ENCODE measurements at places on chromosomes 16 and 17.

DNA sequence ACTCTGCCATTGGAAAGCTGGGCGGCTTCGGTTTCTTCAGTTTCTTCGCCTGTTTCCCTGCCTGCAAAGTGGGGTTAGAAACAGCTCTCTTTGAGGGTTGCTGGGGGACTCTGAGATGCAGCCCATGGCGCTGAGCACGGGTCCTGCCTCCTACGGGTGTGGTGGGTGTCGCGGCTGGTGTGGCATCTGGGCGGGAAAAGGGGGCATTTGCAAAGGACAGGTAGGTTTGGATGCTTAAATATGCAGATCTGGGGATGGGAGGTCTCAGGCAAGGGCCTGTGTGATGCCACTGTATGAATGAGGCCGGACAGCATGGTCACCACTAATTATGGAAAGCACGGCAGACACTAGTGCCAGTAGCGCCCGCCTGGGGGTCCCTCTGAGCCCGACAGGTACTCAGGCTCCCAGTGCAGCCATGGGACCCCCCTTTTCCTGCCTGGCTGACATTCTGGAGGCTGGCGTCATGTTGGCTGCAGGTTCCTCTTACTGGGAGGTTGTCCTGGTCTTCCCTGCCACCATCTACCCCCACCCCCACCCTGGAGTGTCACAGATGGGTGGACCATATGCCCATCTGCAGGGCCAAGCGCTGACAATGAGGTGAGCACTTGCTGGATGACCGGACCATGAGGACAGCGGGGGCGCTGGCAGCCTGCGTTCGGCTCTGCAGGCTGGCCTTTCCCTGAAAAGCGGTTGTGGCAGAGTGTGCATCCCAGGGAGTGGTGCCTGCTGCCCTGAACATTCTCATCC is 237.7 kb downstream of the SEC14L1 start:
- no peak for DNase-seq

GRCh38 chr17:19372011-19372370 is 6.3 kb upstream of the MAPK7 start:
- DNase-seq = no peak

GRCh38 chr17:65008882-65009281 is 47.7 kb downstream of the GNA13 start:
- DNase-seq = peak; percentile 39

DNA sequence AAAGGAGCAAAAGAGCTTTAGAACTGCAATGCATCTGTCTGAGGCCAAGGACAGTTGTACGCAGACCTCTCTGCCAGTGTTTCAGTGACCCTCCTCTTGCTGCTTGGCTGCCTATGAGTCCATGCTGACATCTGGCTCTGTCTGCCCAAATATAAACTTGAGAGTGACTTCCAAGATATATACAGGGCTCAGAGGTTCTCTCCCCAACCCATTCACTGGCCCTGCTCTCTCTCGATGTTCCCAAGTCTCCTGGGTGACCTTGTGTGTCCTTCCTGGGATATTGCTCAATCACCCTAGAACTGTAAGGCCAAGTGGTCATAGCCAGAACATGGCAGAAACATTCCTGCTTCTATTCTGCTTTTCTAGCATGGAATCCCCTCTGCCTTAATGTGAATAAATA is 716.3 kb downstream of the WWOX start:
- DNase-seq = no peak

DNA sequence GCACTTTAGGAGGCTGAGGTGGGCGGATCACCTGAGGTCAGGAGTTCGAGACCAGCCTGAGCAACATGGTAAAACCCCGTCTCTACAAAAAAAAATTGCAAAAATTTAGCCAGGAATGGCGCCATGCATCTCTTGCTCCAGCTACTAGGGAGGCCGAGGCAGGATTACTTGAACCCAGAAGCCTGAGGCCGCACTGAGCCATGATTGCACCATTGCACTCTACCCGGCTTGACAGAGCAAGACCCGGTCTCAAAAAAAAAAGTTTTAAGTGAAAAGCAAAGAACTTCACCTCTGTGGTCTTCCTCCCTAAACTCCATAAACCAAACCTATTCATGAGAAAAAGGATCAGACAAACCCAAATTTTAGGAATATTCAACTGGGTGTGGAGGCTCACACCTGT is 7.0 kb downstream of the CD2BP2 start:
- no peak for DNase-seq

DNA sequence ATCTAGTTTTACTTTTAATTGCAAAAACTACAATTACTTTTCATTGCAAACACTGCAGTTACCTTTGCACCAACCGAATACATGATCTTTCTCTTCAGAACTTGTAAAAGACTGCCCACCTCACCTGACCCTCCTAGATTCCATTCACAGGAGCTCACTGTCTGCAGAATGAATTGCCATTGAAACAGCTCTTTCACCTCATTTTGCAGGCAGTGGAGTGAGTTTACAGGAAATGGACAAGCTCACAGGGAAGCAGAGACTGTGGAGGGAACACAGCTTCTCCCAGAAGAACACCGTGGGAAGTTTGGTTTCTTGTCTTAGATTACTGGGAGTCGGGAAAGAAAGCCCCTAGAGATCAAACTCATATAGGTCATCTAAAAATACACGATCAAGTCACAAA is 439.7 kb upstream of the RBFOX1 start:
- DNase-seq = no peak

- no peak for DNase-seq
These were observed 142.5 kb upstream of the HS3ST2 start for GRCh38 chr16:22671301-22672076.

GRCh38 chr17:44323359-44324091 is 1.1 kb downstream of the SLC25A39 start:
- DNase-seq = no peak

DNA sequence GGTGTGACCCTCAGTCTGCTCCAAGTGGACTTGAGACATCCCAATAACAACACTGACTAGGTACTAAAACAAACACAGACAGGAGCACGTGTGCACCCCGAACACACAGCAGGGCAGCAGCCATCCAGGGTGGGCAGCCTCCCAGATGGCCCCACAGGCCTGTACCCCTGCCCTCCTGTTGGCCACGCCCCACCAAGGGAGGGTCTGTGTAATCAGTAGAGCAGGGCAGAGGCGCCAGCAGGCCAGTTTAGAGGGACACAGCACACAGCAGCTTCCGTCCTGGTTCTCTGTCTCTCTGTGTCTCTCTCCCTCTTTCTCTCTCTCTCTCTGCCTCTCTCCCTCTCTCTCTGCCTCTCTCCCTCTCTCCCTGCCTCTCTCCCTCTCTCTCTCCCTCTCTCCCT is 21.4 kb downstream of the ACTG1 start:
- no peak for DNase-seq

- no peak for DNase-seq
These were observed 44.8 kb downstream of the PRMT7 start for GRCh38 chr16:68355447-68356248.

GRCh38 chr16:10877472-10877946 is 507 bp downstream of the CIITA start:
- no peak for DNase-seq

DNA sequence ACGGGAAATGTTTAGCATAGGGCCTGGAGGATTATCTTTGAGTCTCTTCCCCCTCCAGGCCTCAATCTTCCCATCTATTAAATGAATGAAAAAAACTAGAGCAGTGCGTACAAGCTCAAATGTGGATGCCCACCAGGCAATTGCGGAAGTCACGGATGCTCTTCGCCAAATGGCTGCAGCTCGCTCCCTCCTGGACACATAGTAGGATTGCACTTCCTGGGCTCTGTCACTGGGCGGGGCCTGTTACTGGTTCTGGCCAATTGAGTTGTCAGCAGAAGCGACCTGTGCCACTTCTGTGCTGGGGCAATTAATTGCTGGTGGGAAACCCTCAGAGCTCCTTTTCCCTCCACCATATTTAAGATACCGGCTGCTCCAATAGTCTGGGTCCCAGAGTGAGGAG is 168.2 kb upstream of the IRX6 start:
- DNase-seq = no peak

GRCh38 chr17:2863204-2863603 is 67.0 kb downstream of the RAP1GAP2 start:
- no peak for DNase-seq

- no peak for DNase-seq
These were observed 56.1 kb downstream of the IGF2BP1 start for GRCh38 chr17:49053171-49053829.

DNA sequence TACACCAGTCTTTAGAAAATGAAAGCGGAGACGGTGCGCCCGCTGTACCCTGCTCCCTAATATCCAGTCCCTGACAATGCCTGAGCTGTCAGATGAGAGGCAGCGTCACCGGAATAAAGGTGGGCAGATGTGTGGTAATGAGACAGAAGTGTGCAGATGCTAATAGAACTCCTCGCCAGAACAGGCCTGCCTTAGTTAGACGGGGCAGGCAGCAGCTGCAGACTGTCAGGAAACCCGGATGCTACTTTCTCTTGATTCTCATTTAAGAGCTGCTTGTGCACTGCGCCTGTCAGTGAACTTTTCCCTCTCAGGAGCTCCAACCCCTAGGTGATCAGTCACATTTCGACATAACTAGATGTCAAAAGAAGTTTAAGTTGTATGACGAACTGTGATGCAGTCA is 221.8 kb upstream of the IRX3 start:
- no peak for DNase-seq

DNA sequence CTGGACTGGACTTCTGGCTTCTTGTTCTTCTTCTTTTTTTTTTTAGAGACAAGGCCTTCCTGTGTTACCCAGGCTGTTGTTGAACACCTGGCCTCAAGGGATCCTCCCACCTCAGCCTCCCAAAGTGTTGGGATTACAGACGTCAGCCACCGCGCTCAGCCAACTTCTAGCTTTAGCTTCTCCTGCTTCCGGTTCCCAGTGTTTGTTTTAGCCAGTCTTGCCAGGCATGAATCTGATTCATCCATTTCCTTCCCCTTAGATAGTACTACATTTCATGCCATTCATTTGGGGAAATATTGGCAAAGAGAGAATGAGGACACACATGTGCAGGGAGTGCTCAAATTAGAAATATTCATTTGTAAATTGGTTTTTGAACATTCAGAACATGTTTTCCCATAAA is 12.1 kb upstream of the NDUFAB1 start:
- DNase-seq = peak; percentile 56

GRCh38 chr17:75260641-75261335 is 618 bp downstream of the GGA3 start:
- DNase-seq = peak; percentile 63

- DNase-seq = no peak
These were observed 234.5 kb upstream of the MYOCD start for GRCh38 chr17:12431188-12431587.

- no peak for DNase-seq
These were observed 165.1 kb downstream of the PPM1E start for GRCh38 chr17:58920773-58921172.

- no peak for DNase-seq
These were observed 1.4 kb upstream of the RNF222 start for GRCh38 chr17:8398980-8399379.

GRCh38 chr17:29155227-29155965 is 24.8 kb downstream of the MYO18A start:
- peak; percentile 81 for DNase-seq

GRCh38 chr16:81254922-81255526 is 16.5 kb downstream of the BCO1 start:
- no peak for DNase-seq

- DNase-seq = no peak
These were observed 248.2 kb downstream of the NTN1 start for GRCh38 chr17:9269350-9270035.

- DNase-seq = no peak
These were observed 16.7 kb downstream of the NGFR start for GRCh38 chr17:49511810-49512209.

DNA sequence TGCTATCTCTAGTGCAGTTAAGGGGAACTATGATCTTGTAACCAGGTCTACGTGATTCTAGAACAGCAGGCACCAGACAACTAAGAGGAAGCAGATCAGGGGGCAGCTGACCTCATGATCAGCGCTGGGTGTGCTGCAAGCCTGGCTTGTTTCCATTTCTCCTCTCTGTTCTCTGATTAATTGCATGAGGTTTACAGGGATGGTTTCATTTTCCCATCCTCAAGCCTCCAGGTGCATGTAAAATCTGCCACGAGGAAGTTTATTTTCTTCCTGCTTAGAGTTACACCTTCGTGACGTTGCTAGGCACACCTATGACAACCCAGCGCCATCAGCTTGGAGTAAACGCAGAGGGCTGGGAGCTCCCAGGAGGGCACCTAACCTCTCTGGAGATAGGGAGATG is 4.3 kb upstream of the NUPR1 start:
- DNase-seq = peak; percentile 97

DNA sequence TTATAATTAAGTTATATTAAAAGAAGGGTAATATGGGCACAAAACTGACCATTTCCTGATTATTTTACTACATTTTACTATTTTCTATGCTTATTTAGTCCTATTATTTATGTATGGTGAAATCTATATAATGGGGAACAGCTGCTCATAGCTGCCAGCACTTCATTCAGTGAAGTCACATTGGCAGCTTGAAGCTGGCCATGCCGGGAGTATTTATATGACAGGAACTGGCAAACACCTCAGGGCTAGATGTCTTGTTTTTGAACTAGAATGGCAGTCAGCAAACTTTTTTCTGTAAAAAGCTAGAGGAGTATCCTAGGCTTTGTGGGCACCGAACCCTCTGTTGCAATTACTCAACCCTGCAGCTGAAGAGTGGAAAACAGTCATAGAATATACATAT is 104.1 kb downstream of the CDH13 start:
- no peak for DNase-seq

- no peak for DNase-seq
These were observed 24.7 kb downstream of the SOX9 start for GRCh38 chr17:72145562-72145961.

DNA sequence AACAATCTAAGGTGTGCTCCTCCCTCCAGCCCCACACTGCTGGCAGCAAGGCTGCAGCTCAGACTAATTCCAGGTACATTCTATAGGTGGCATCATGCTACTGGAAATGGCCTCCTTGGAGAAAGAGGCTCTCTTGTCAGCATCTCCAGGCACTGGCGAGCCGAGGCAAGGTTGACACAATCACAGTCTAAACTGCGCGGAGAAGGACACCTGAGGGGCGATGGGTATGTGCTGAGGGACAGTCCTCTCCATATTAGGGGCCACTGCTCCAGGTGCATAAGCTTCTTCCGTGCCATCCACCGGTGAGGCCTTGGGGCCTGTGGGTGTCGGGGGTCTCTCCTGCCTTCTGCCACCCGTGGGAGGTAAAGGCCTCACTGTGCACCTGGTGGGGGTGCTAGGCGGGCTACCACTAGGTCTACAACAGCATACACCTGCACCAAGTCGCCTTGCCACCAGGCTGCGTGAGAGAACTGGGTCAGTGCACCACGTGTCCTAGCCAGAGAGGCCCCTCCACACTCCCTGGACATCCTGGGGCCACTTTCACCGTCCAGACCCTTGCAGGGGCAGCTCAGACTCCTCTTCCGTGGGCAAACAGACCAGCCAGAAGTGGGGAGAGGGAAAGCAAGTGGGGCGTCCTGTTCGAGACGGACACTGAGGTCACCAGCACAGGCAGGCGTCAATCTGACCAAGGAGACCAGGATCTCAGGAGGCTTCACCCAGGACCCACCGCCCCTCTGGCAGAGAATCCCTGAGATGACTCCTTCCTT is 12.1 kb upstream of the CBX8 start:
- DNase-seq = no peak

All from inflammatory macrophage treated with lipopolysaccharide for 4 hours (primary cell).